Activated T-helper 1 cell treated with anti-CD3 and anti-CD28 coated beads, Interleukin-12 subunit alpha, Interleukin-12 subunit beta, Interleukin-2, Interleukin-4 antibody, amounts not matched to agents 30 ng/mL and 10 ng/mL and 1 ng/mL, durations not matched to agents 14 hours and 24 hours and 36 hours (primary cell): ENCODE measurements at places on chromosomes 6 and 20.

GRCh38 chr20:3101737-3102574, 17.4 kb upstream of the AVP start:
- DNase-seq = peak; percentile 41

DNA sequence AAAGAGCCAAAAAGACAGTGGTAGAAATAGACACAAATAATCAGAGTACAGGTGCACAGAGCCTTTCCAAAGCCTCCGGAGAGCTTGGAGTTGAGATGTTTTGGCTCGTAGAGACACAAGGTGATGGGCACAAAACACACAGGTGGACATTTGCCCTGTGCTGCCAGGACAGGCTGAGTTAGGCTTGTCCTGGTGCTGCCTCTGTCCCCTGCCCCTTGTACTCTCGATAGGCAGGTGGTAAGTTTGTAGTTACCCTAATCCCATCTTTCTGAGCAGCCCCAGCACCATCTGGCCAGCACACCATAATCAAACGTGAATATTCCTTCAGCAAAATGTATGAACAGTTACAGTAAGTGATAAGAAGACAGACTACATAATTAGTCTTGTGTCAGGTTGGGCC, 95.5 kb downstream of the FOXC1 start:
- no peak for DNase-seq

DNA sequence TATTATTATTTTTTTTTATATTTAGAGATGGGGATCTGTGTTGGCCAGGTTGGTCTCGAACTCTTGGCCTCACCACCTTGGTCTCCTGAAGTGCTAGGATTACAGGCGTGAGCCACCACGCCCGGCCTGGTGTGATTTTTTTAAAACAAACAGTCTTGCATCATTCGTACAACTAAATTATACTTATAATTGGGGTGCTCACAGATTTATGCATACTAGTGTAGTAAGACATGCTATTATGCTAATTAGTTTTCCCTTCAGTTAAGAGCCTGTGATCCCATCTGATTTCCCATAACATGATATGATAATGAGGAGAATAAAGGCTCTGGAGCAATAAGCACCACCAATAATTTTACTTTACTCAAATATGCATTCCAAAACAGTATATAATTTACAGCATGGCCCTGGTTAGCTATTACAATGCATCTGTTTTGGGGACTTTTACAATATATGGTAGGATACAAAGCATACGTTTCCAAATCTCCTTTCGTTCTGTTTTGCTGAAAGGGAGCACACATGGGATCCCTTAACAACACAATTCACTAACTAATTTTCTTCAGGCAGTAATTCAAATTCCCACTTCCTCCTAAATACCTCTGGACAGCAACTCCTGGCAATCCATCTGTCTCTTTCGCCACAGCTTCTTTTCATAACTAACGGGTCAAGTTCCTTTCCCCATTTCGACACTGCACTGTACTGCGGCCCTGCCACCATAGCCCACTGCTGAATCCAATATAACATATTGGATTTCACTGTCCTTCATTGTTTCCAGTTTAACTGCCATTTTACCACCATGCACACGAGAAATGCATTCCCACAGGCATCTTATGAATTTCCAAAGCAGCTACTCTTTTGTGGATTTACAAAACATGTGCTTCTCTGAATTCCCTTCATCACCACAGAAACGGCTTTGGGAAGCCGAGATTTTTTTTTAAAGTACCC, 1.7 kb downstream of the NUDT3 start:
- DNase-seq = no peak

DNA sequence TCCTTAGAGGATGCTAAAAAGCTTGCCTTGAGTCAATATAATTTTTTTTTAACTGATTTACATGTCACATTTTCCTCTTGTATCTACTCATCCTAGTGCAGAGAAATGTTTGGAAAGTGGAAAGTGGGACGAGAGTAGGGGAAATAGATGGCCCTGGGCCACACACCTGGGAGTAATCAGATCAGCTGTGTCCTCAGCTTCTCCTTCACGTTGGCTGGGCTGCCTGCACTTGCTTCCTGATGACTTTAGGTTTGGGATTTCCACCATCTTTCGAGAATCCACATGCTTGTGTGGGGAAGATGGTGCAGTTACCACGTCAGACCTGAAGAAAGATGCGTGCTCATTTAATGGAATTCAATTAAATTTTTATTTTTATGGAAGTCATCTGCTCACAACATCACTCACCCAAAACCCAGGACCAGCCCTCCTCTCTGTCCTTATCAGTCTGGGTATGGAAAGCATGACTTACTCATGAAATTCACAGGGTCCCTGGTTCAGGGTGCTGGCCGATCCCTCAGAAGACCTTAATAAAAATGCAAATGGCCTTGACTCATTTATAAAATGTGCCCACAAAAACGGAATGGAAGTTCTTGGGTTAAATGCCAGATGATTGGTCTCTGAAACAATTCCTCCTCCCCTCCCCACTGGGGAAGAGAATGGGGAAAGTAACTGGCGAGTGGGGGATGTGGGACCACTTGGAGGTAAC, 74.5 kb upstream of the TIAM2 start:
- DNase-seq = no peak

- DNase-seq = no peak
These were observed 291.4 kb downstream of the BTBD9 start for GRCh38 chr6:38348371-38348770.

GRCh38 chr20:24651171-24651975, 181.9 kb downstream of the SYNDIG1 start:
- no peak for DNase-seq

DNA sequence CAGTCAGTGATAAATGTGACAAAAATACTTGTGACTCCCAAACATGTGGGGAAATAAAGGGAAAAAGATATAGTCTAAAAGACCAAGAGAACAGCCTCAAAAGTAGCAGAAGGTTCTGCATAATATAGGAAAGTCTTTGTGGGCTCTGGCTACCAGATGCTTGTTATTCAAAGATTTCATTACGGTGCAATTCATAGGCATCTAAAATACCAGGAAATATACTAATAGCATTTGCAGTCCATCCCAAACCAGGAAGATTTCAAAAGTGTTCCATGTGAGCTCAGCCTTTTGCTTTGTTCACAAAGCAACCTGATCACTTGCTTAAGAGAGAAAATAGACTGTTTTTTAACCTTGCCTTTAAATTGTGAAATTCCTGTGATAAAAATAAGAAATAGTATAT, 506.7 kb upstream of the MARCKS start:
- no peak for DNase-seq
